H9 (cell line): ENCODE measurements at places on chromosomes 2 and 18. TPM values are rescaled to one million over a fixed set of nuclear protein-coding genes. Genes with fewer than 3 reads are reported as not detected.

The PLEKHA3 gene
- 23.5 and 25.9 TPM in 2 replicates for total RNA-seq

The VAPA gene
- total RNA-seq: 126 and 141 TPM in 2 replicates

The SALL3 gene
- total RNA-seq: 51.1 and 52.4 TPM in 2 replicates

The TOGARAM2 gene
- total RNA-seq: 0.18 and 0.83 TPM in 2 replicates

The COPS7B gene
- 61.0 and 61.4 TPM in 2 replicates for total RNA-seq

The CARF gene
- 3.5 and 4.2 TPM in 2 replicates for total RNA-seq

The ICOS gene
- not detected in 2 replicates for total RNA-seq

The C2orf80 gene
- total RNA-seq: not detected in 2 replicates

The DAW1 gene
- 0.37 TPM in 1 of 2 replicates, not detected in the other for total RNA-seq

The TXNDC2 gene
- 0.28 TPM in 1 of 2 replicates, not detected in the other for total RNA-seq

The CD8A gene
- total RNA-seq: not detected in 2 replicates

The CROCC2 gene
- total RNA-seq: not detected in 2 replicates

The IL1RN gene
- not detected in 2 replicates for total RNA-seq

The ABCG5 gene
- total RNA-seq: not detected in 2 replicates

The ZEB2 gene
- 0.77 and 1.2 TPM in 2 replicates for total RNA-seq

The SLC9A4 gene
- not detected in 2 replicates for total RNA-seq

The GKN2 gene
- total RNA-seq: not detected in 2 replicates

The VSNL1 gene
- total RNA-seq: 9.2 and 9.9 TPM in 2 replicates

The DSEL gene
- 5.3 and 6.0 TPM in 2 replicates for total RNA-seq

The C1QL2 gene
- total RNA-seq: 0.81 and 0.90 TPM in 2 replicates

The MOGAT1 gene
- total RNA-seq: not detected in 2 replicates

The KLHL14 gene
- total RNA-seq: 0.90 and 1.0 TPM in 2 replicates

The CREG2 gene
- total RNA-seq: 0.77 and 1.2 TPM in 2 replicates

The ACMSD gene
- not detected in 2 replicates for total RNA-seq

The ELOA2 gene
- total RNA-seq: not detected in 2 replicates

The KRTCAP3 gene
- 49.9 and 57.3 TPM in 2 replicates for total RNA-seq

The FAM124B gene
- 0.83 and 0.94 TPM in 2 replicates for total RNA-seq

The CAPG gene
- total RNA-seq: 72.8 and 78.8 TPM in 2 replicates

The BCL11A gene
- 91.4 and 92.7 TPM in 2 replicates for total RNA-seq

The PECR gene
- total RNA-seq: 15.3 and 16.5 TPM in 2 replicates

The ACVR2A gene
- 13.4 and 14.5 TPM in 2 replicates for total RNA-seq

The MEIS1 gene
- 0.31 and 0.66 TPM in 2 replicates for total RNA-seq

The ASTL gene
- 0.72 and 0.81 TPM in 2 replicates for total RNA-seq

The SP140L gene
- total RNA-seq: 1.3 and 1.9 TPM in 2 replicates

The DYNC2LI1 gene
- total RNA-seq: 8.1 and 8.5 TPM in 2 replicates

The ACVR1C gene
- total RNA-seq: 0.81 and 1.0 TPM in 2 replicates

The EML6 gene
- total RNA-seq: 0.64 and 1.5 TPM in 2 replicates

The HDLBP gene
- 340 and 364 TPM in 2 replicates for total RNA-seq

The DYNAP gene
- 2.3 and 2.5 TPM in 2 replicates for total RNA-seq

The IL1A gene
- 0.35 and 0.39 TPM in 2 replicates for total RNA-seq

The HAT1 gene
- 73.0 and 75.0 TPM in 2 replicates for total RNA-seq

The SH2D6 gene
- 0.61 TPM in 2 replicates for total RNA-seq

The HDHD2 gene
- total RNA-seq: 51.0 and 58.5 TPM in 2 replicates

The ATP8B1 gene
- total RNA-seq: 0.53 and 1.1 TPM in 2 replicates

The ZNF892 gene
- 13.2 and 13.3 TPM in 2 replicates for total RNA-seq
